ENCODE measurements at places on chromosomes 3 and 15.
A peak's percentile ranks its signal among the peaks of the same experiment; 100 is the strongest.

DNA sequence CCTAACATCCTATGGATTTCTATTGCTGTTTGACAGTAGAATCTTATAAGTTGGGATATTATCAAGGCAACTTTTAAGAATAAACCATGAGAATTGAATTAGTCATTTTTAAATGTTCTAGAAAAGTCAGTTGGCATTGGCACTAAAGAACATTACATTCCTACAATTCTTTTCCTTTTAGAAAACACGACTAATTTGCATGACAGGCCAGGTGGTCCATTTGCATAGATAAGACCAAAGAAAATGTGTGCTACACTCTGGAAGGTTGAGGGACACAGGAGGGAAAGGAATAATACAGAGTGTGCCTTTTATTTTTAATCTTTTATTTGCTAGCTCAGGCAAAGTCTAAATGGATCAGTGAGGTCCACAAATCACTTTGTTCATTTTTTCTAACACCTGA, 962.3 kb downstream of the EPHA3 start:
- DNase-seq: peak; percentile 8

DNA sequence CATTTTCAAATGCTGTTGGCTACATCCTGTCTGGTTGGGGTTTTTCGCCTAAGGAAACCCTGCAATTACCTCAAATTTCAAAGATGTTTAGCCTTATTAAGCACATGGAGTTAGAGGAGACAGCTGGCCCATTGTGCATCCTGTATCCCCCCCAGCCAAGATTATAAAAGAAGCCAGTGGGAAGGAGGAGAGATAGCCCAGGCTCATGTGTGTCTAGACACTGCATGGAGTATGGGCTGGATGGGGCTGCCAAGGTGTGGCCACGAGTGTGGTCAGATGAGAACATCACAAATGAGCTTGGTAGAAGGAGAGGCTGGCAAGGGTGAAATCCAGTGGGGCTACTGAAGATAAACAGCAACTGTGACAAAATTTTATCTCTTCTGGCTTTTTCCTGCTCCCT, 270.0 kb upstream of the TBC1D5 start:
- no peak for DNase-seq

- DNase-seq: no peak
Observed at GRCh38 chr3:197317250-197317963, 19.0 kb upstream of the DLG1 start.

- DNase-seq: no peak
Observed at GRCh38 chr3:112948346-112948838, 26.5 kb downstream of the CD200R1 start.

DNA sequence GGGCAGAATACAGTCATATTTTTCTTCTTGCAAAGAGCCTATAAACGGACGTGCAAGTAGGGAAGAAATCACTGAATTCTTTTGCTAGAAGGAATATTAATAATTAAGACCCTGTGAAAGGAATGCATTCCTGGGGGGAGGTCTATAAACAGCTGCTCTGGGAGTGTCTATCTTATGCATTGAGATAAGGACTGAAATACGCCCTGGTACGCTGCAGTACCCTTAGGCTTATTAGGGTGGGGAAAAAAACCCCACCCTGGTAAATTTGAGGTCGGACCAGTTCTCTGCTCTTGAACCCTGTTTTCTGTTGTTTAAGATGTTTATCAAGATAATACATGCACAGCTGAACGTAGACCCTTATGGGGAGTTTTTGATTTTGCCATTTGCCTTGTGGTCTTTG, 100.0 kb upstream of the KBTBD8 start:
- no peak for DNase-seq

- no peak for DNase-seq
Observed at GRCh38 chr3:48344867-48345507, 11.5 kb upstream of the SPINK8 start.

DNA sequence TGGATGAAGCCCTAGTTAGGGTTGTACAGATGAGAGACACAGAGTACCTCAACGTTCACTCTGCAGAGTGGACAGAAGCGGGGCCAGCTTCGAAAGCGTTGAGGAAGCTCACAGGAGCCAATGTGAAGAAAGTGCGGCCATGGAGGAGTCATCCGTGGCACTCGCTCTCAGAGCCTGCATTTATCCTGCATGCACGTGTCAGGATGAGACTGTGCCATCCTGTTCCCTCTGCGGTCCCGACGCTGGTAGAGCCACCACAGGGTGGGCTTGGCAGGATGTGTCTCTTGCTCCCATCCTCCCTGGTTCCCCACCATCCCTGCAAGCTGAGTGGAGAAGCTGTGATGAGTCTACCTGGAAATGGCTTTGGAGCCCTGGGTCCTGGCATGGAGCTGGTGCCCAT, 39.3 kb downstream of the KLHL25 start:
- no peak for DNase-seq

DNA sequence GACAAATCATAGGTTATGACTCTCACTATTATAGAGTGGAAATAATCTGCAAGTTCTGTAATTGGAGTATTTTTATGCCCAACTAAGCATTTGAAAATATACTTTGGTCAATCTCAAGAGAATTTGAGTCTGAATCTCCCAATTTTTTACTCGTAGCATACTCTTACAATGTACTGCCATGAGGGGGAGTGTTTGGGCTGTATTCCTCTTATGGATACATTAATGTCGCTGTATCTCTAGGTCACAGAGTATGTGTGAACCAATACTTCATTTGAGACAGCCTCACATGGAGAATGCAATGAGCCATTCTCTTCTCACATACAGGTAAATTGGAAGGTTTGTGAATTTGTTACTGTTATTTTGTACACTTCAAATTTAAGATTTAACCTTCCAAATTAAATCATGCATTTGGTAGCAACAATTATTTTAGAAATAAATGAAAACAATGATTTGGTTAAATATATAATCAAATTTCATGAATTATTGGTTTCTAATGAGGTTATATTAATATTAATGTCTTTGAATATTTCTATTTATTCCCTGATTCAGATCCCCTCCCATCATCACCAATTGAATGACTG, 5.5 kb upstream of the CD200 start:
- DNase-seq: no peak

- DNase-seq: no peak
Observed at GRCh38 chr3:198062068-198062465, 102.0 kb downstream of the LMLN start.

GRCh38 chr15:81751816-81752545, 293.8 kb downstream of the MEX3B start:
- no peak for DNase-seq

GRCh38 chr3:14413381-14414071, 11.1 kb downstream of the SLC6A6 start:
- no peak for DNase-seq

DNA sequence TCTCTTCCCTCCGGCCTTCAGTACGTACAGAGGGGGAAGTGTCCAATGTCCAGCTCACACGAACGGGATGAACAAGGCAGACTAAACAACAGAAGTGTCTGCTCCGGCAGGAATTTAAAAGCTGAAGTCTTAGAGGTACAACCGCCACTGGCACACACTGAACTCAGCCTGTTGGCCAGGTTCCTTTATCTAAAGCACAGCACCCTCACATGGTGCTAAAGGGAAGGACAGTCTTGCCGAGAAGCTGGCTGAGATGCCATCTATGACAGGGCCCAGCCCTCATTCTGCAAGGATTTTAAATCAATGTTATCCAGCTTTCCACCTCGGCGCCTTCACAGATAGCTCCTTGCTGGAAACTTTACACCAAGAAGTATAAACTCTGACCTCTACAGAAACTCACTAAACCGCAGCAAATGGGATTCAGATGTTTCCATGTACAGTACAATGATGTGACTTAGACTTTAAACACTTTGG, 2.8 kb downstream of the ADAMTS17 start:
- DNase-seq: peak; percentile 82

- no peak for DNase-seq
Observed at GRCh38 chr3:188064831-188065493, 89.0 kb upstream of the LPP start.

DNA sequence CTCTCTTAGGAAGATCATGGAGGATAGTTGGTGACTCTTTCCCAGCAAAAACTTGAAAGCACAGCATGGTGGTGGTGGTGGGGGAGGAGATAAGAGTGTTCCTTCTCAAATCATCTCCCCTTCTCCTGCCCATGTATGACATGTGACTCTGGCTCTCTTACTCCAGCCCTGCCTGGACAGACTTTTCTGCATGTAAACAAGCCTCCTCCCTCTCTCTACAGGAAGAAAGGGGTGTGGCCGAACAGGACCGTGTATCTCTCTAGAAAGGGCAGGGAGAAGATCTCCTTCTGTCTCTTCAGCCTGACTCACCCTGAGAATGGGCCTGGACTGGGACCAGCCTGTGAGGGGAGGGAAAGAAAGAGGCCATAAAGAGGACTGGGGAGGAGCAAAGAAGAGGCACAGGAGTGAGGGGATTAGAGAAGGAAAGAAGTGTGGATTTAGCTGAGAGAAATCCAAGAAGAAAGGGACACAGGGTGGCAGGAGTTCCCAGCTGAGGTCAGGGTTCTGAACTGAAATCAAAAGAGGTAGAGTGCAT, 1.5 kb downstream of the CELF6 start:
- no peak for DNase-seq

DNA sequence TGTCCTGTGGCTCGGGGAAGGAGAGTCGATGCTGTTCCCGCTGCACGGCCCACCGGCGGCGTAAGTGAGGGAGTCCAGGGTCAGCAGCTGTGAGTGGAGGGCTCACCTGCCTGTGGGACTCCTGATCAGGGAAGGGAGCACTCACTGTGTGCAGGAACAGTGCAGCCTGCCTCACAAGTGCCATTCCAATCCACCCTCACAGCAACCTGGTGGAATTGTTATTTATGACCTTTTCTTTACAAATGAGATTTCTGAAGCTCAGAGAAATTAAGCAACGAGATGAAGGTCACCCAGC, 9.0 kb downstream of the CHRD start:
- DNase-seq: no peak

- no peak for DNase-seq
Observed at GRCh38 chr3:148903941-148904340, 38.8 kb downstream of the CPA3 start.

DNA sequence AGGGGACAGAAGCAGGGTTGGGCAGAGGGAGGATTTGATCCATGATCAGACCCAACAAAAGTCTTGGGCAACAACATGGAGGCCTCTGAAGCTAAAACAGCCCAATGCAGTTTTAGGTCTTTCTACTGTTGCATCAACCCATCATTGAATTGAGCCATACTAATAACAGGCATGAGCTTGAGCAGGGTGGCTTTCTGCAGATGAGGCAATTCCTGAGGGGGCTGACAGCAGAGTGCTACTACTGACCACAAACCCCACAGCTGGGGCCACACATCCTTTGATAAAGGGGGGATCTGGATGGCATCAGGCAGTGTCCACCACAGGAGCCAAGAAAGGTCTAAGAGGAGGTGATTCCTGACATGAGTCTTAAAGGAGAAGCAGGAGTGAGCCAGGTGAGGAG, 517.0 kb upstream of the PPP2R3A start:
- DNase-seq: no peak

DNA sequence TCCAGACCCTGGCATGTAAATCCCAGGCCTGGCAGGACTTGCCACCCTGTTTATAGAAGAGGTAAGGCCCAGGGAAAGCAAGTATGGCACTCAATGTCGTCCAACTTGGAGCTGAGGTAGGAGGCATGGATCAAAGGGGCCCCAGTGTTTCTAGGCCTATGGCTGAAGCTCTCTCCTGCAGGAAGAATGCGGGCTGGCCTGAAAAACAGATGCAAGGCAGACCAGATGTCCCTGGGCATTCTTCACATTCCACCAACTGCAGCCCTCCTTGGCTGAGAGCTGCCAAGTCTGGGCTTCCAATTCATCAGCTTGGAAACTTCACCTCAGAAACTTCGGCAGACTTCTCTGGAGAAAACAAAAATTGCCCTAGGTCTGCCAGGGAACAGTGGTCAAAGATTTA, 22.2 kb downstream of the MESD start:
- DNase-seq: no peak

GRCh38 chr15:30882849-30883433, 20.8 kb upstream of the FAN1 start:
- no peak for DNase-seq

GRCh38 chr3:137642831-137643230, 121.3 kb upstream of the SOX14 start:
- DNase-seq: no peak

DNA sequence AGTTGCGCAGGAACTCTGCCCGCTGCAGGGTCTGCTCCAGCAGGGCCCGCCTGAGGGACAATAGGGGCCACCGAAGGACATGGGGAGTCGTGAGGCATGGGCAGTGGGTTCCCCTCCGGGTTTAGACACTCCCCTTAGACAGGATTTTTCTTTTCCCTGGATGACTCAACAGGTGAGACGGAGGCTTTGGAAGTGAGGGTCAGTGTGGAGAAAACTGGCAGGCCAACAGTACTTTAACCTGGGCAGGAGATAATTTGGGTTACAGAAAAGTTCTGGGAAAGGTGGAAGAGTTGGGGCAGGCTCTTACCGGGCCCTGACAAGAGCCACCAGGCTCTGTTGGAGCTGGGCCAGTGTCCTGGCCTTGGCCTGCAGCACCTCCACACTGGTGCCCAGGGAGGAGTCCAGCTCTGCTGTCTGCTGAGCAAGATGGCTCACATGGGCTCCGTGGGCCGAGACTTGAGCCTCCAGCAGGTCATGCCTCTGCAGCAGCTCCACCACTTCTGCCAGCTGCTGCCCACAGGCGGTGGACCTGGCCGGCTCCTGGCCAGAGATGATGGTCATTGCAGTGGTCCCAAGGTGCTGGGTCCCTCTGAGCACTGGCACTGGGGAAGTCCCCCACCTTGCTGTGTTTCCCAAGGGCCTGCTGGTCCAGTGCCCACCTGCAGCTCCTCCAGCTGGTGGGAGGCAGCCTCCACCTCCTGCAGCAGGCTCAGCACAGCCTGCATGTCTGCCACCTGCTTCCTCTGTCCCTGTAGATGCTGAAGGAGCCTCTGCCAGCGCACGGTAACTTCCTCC, 11.0 kb downstream of the SPTBN5 start:
- no peak for DNase-seq

- DNase-seq: no peak
Observed at GRCh38 chr15:41288464-41288863, 43.9 kb downstream of the OIP5 start.
